ENCODE measurements at places on chromosomes 12 and 14. TPM values are rescaled to one million over a fixed set of nuclear protein-coding genes. Genes with fewer than 3 reads are reported as not detected.

GRCh38 chr14:68679301-68679700, 113.6 kb downstream of the ZFP36L1 start:
- peaks cover 37% of the 10 kb centered on the region for H3K4me1 ChIP-seq

DNA sequence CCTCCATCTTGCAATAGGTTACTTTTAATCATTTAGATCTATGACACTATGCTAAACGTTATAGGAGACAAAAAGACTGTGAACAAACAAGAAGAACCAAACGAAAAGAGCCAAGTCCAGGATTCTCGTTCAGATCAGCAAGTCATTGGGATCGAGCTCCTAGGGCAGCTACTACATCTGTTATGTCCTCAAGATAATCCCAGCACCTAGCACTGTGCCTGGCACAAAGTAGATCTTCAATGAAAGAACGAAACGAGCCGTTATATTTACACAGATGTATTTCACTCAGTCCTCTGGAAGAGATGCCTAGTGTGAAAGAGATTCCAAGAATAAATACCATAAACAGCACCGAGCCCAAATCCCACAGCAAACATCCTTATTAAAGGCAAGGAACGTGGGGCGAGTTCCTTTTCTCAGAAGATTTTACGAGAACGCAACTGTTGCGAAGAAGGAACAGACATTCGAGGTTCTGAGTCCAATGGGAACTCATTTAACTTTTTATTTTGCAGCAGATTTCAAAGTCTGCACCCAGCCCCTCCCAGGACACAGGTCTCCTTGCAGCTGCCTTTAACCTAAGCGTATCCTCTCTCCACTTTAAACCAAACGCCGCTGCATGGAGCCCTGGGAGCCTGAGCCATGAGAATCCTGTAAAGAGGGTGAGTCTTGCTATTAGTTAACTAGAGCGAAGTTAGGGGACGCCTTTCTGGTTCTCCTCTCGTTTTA, 544 bp upstream of the TDP1 start:
- no peaks in the 10 kb centered on the region for H3K27me3 ChIP-seq
- DNase-seq = no peak
- H3K27ac ChIP-seq = peak overlapping the region; percentile 97
- peak overlapping the region; percentile 90 for H3K4me3 ChIP-seq
- peaks cover 39% of the 10 kb centered on the region for H3K4me1 ChIP-seq

DNA sequence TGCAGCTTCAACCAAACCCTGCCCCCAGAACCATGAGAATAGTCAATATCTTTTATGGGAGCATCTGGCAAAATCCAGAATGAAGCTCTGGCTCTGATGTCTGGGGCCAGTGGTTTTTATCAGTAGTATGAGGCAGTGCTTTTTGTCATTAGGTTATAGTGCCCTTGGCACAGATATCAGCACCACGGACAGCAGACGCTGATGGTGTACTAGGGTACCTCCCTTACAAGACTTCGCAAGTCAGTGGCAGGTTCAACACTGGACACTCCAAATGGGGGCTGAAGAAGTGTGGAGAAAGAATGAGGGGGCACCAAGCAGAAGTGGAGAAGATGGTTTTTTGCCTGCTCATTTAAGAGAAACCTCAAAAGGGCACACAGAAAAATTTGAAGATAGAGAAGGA, 68.2 kb upstream of the E2F7 start:
- no peaks in the 10 kb centered on the region for H3K27me3 ChIP-seq
- no peaks in the 10 kb centered on the region for H3K36me3 ChIP-seq
- no peaks in the 10 kb centered on the region for H3K4me1 ChIP-seq
- H3K4me3 ChIP-seq = no peak overlapping the region

DNA sequence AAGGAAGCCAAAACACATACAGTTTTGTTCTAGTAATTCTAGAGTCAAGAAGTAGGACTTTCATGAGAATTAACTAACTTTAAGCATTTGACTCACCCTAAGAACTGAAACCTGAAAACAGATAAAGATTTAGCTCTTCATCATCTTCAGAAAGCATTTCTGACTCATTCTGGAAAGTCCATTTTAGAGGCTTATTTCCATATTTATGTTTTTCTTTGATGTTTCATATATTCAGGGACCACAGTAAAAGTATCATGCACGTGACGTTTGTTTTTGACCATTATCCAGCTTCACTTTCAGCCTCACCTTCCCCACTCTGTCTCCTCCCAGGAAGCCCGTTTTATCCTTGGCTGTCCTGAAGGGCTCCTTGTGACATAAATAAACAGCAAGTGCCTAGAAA, 79.2 kb downstream of the MDGA2 start:
- no peaks in the 10 kb centered on the region for H3K36me3 ChIP-seq
- no peaks in the 10 kb centered on the region for H3K27me3 ChIP-seq

- no peaks in the 10 kb centered on the region for H3K4me1 ChIP-seq
- H3K36me3 ChIP-seq = no peaks in the 10 kb centered on the region
- no peak for DNase-seq
- H3K27ac ChIP-seq = no peak overlapping the region
Observed at GRCh38 chr14:49164074-49164473, 422.1 kb downstream of the RPS29 start.

DNA sequence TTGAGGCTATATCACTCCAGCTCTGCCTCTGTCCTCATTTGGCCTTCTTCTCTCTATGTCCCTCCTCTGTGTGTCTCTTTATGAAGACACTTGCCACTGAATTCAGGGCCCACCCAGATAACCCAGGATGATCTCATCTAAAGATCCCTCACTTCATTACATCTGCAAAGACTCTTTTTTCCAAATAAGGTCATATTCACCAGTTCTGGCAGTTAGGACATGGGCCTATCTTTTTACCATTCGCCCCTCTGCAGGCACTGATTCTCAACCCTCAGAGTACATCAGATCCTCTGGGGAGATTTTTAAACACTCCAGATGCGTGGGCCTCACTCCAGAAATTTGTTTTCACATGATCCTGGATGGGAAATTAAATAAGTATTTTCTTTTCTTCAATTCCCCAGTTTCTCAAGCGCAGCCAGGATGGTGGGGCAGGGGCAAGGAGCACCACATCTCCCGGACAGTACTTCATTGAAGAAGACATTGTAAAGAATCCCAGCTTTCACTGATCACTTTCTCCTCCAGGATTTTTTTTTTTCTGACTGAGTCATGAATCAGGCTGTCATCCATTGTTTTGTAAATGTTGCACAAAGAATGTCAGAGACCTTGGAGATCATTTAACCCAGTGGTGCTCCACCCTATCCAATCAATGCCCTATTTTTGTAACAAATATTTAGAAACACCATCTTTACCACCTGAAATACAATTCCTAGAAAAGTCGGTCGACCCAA, 27.4 kb downstream of the CRACR2A start:
- H3K4me1 ChIP-seq = peaks cover 30% of the 10 kb centered on the region
- H3K4me3 ChIP-seq = no peak overlapping the region
- peaks cover 5% of the 10 kb centered on the region for H3K36me3 ChIP-seq
- no peak for DNase-seq
- H3K27ac ChIP-seq = no peak overlapping the region

- no peaks in the 10 kb centered on the region for H3K4me1 ChIP-seq
- H3K36me3 ChIP-seq = no peaks in the 10 kb centered on the region
- H3K4me3 ChIP-seq = no peak overlapping the region
- no peak for DNase-seq
- no peaks in the 10 kb centered on the region for H3K27me3 ChIP-seq
Observed at GRCh38 chr14:96905825-96906224, 108.6 kb downstream of the VRK1 start.

The ANO4 gene
- total RNA-seq = not detected

The INHBC gene
- total RNA-seq = not detected

The MARCHF9 gene
- 62.8 TPM for total RNA-seq

All from CD4-positive, alpha-beta memory T cell (primary cell).